ENCODE measurements at places on chromosomes 1 and 21.
A peak's percentile ranks its signal among the peaks of the same experiment; 100 is the strongest.

DNA sequence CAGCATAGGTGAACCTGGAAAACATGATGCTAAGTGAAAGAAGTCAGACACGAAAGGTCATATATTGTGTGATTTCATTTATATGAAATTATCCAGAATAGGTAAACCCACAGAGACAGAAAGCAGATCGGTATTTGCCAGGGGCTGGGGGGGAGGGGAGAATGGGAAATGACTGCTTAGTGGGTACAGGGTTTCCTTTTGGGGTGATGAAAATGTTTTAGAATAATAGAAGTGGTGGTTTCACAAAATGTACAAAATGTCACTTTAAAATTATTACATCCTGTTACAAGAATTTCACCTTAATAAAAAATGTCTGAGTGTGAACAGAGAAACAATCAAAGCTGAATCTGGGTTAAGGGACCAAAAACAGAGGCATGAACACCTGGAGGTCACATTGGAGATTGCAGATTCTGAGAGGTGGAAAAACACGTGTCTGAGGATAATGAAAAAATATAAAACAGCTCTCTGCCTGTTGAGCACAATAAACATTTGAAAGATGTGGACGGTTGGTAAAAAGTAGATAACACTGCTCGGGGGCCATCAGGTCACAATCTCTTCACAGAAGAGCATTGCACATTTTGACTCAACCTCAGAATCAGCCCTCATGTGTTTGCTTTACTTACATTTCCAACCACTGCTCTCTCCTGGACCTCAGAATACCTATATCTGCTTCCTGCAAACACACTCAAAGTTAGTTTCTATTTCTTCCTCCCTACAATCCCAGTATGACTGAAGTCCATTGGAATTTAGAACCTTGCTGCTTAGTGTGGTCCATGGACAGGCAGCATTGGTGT lies 3.2 kb downstream of the SLAMF6 start:
- no peak for DNase-seq

- no peak for DNase-seq
Measured at GRCh38 chr21:28356422-28356821, 636.3 kb downstream of the LTN1 start.

DNA sequence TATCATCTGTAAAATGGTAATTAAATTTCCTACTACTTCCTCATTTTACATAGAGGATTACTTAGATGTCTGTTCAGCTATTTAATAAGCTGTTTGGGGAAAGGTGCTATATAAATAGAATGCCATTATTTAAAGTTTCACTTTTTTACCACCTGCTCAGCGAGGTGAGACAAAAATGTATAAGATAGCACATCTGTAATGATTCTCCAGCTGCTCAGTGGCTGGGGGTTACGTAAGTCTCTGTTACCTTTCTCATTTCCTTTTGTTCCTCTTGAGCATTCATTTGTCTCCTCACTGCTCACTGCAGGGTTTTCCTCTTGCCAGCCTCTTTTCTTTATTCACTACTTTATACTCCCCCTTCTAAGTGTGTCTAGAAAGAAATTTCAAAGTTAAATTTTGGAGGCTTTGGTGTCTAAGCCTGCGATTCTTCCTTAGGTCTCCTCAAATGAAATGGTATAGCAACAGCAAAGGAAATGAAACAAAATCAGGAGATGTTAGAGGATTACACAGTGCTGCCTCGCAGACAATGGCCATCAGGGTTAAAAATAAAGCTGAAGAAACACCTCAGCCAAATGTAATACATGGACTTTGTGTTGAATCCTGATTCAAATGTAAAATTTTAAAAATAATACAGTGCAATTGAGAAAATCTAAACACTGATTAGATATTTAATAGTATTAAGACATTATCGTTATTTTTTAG lies 6.8 kb downstream of the RGS8 start:
- DNase-seq = no peak

- DNase-seq = no peak
Measured at GRCh38 chr1:235073968-235074522, 54.6 kb downstream of the TOMM20 start.

DNA sequence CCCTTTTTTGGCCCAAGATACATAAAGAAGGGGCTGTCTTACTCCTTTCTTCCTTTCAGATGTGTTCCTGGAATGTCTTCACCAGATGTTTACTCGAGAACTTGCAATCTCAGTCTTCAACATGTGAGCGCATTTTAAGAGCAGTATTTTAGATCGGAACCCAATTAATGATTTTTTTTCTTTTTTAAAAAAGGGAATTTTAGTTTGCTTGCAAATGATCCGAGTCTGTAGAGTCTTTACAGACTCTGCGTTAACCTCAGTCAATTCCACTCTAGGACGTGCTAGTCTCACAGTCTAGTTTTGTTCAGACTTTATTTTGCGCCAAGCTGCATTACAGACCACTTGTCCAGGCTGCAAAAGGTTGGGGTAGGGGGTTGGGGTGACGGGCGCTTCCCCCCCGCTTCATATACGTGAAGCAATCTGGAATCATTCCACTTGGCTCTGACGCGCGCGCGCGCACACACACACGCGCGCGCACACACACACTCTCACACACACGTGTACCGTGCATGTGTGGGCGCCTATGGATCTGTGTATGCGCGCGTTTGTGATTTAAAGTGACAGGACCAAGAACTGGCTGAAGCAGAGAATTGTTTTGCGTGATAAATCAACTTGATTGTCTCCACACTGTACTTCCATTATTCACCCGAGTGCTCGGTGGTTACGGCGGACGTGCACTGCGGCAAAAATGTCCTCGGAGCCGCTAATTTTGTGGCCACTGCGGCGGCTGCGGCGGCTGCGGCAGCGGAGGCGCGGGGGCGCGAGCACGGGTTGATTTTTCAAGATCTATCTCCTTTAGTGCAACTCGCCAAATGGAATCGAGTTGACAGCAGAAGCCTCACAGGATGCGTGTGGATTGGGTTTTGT lies 25.6 kb upstream of the NFIA start:
- DNase-seq = peak; percentile 55

GRCh38 chr1:184947497-184948256 lies 26.6 kb downstream of the NIBAN1 start:
- DNase-seq = peak; percentile 38

DNA sequence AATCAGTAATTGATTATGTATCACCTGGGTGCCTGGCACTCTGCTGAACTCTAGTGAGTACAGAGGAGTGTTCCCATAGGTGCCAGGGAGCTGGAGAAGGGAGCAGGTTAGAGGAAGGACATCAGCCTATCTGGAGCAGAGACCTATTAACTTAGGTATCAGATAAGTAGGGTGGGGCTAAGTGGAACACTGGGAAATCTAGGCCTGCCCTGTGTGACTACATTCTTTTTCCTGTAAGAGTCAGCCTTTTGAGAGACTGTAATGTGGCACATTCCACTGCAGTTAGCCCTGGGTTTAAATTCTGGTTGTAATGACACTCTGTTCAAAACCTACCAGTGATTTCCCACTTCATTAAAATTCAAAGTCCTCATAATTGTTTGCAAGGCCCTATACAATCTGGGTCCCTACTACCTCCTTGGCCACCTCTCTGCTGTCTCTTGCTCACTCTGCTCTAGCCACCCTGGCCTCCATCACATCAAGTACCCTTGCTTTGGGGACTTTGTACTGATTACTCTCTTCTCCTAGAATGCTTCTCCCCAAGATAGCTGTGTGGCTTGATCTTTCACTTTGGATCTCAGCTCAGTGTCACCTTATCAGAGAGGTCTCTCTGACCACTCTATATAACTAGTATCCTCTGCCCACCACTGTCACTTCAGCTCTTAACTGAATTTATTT lies 12.9 kb downstream of the STX12 start:
- DNase-seq = no peak

DNA sequence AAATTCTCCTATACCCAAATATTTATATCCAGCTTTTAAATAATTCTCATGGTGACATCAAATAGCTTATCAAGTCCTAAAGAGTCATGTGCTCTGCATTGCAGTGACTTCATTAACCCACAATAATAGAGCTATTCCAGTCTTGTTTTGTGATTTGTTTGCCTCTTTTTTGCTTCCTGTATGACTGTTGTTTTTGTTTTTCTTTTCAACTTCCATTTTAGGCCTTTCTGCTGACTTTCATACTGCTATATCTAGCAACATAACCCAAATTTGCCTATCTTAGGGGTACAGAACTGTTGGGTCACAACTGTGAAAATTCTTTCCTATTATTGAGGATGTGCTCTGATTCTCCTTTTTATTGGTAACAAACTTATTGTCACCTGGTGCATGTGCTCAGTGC lies 30.3 kb downstream of the SPATA17 start:
- no peak for DNase-seq

- no peak for DNase-seq
Measured at GRCh38 chr1:171610385-171610784, 11.7 kb upstream of the MYOCOS start.

DNA sequence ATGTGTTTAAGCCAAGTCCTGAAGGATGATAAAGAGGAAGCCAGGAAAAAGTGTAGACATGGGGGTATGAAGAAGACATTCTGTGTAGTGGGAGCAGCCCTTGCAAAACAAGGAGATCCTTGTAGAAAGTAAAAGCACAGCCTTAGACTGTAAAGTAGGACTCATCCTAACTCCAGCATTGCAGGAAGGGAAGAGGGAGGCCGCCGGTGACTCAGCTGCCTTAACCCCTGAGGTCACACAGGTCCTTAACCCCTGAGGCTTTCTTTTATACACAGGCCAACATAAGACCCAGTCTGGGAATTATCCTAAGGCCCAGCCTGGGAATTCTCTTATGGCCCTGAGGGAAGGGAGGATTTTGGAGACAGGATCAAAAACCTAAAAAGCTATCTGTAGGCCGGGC lies 18.0 kb downstream of the PGM1 start:
- DNase-seq = no peak

DNA sequence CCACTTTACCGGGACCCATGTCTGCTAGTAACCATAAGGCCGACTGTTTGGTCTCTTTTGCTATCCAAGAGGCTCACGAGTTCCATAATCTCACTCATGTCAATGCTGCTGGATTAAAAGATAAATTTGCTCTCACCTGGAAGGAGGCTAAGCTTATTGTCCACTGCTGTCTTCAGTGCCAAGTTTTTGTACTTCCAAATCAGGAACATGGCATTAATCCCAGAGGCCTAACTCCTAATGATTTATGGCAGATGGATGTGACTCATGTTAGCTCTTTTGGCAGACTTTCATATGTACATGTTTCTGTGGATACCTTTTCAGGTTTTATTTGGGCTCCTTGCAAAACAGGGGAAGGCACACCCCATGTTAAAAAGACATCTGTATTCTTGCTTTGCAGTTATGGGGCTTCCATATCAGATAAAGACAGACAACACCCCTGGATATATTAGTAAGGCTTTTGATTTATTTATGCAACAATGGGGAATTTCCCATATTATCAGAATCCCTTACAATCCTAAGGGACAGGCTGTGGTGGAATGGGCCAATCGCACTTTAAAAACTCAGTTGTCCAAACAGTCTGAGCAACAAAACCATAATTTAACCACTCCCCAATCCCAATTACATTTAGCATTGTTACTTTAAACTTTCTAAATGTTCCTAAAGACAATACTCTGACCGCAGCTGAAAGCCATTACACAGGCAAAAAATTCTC lies 162.7 kb downstream of the IER5 start:
- DNase-seq = peak; percentile 68

GRCh38 chr1:40825996-40826395 lies 36.2 kb downstream of the CITED4 start:
- no peak for DNase-seq

DNA sequence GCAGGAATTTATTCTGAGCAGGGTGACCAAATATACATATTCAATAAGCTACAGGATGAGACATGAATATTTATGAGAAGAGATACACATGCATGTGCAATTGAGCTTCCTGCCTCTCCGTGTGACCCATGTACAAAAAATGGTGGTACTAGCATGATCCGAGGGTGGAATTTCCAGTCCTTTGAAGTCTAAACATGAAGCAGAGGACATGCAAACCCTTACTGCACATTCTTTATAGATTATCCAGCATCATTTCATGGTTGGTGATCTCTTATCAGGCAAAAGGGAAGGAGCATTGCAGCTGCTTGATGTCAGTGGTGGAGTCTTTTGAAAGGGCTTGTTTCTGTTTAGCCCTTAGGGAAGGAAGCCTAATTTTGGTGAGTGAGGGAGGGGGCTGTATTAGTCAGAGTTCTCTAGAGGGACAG lies 448.6 kb downstream of the SETD4 start:
- DNase-seq = no peak

- DNase-seq = no peak
Measured at GRCh38 chr1:21932127-21932526, 5.0 kb downstream of the HSPG2 start.

DNA sequence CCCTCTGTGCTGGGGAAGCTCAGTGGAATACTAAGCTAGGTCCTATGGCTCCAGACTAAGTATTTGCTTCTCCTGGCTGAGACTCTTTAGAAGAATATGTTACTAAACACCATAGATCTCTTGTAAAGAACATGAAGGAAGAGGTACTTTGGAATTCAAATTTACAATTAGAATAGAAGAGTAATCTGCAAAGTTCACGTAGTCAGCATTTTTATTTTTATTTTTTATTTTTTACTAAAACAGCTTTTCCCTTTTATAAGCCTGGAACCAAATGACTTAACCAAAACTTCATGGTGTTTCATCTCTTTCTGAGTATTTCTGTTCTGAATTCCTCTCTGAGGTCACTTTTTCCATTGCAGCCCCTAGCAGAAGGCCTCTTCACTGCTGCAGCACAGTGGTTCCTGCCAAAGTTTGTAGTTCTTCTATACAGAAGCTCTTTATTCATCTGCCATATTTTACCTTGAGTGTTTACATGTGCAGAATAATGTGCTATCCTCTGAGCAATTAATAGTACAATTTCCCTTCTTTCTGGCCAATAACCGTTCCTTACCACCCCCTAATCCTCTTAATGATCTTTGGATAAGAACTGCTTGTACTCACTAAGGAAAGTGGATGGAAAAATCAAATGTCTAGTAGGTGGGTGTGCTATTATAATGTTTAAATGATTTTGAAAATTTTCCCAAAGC lies 27.2 kb downstream of the TSEN15 start:
- DNase-seq = peak; percentile 51

GRCh38 chr1:204417074-204417997 lies 5.7 kb upstream of the PPP1R15B start:
- DNase-seq = no peak

GRCh38 chr1:200468264-200469001 lies 58.6 kb upstream of the ZNF281 start:
- DNase-seq = no peak

- DNase-seq = no peak
Measured at GRCh38 chr1:93671099-93671621, 10.5 kb downstream of the BCAR3 start.

- no peak for DNase-seq
Measured at GRCh38 chr1:1670866-1671265, 12.1 kb upstream of the CDK11B start.

Data from NCI-H524 (cell line).